ENCODE measurements at places on chromosomes 1 and 21. TPM values are rescaled to one million over a fixed set of nuclear protein-coding genes. Genes with fewer than 3 reads are reported as not detected.
A peak's percentile ranks its signal among the peaks of the same experiment; 100 is the strongest.

DNA sequence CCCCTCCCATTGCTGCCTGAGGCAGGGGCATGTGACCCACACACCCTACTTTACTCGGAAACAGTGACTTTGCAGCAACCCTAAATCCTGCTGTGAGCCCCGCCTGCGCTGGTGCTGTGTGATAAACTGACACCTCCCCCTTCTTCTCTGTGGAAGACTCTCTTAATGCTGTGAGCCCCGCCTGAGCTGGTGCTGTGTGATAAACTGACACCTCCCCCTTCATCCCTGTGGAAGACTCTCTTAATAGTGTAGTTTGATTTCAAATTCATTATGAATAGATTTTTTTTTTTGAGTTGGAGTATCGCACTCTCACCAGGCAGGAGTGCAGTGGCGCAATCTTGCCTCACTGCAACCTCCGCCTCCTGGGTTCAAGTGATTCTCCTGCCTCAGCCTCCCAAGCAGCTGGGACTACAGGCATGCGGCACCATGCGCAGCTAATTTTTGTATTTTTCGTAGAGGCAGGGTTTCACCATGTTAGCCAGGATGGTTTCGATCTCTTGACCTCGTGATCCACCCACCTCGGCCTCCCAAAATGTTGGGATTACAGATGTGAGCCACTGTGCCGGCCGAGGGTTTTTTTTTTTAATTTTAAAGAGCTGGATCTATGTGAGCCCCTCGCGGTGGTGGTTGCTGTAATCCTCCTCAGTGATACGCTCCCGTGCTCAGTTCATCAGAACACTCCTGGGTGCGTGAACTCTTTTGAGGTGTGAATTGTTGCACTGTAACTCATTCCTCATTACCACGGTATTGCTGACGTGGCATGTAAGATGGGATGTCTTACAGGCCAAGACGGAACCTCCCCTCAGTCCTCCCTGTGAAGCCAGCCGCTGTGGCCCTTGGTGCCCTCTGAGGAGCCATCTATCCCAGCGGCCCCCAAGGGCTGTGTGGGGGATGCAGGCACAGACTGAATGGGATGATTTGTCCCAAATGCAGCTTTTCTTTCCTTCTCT, 60.3 kb downstream of the GALNT2 start:
- no peak for DNase-seq
- H3K36me3 ChIP-seq = no peaks in the 10 kb centered on the region
- H3K27ac ChIP-seq = peak overlapping the region; percentile 50
- H3K27me3 ChIP-seq = no peaks in the 10 kb centered on the region
- H3K4me3 ChIP-seq = no peak overlapping the region
- peaks cover 55% of the 10 kb centered on the region for H3K4me1 ChIP-seq

ADAMTS1 gene
- total RNA-seq = 54.2 TPM

DNA sequence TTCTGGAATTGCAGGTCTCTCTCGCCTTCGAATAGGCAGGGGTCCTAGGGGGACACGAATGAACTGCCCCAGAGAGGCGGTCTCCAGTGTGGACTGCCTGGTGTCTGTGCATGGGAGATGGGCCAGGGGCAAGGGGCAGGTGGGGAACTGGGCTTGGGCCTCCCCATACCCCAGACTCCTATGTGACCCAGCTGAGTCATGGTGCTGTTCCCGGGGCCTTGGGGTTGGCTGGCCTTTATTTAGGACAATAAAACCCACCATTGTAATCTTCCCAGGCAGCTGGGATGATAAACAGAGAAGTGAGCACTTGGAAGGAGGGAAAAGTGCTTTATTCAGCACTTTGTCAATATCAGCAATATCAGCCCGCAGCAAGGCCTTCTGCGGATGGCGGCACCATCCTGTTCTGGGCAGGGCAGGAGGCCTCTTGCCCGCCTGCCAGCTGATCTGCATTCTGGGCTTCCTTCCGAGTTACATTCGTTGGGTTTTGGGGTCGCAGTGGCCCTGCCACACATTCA, 209.0 kb upstream of the TMEM51 start:
- no peak overlapping the region for H3K4me3 ChIP-seq
- peaks cover 32% of the 10 kb centered on the region for H3K4me1 ChIP-seq
- peak overlapping the region; percentile 78 for H3K27ac ChIP-seq
- H3K27me3 ChIP-seq = no peaks in the 10 kb centered on the region
- no peaks in the 10 kb centered on the region for H3K36me3 ChIP-seq
- DNase-seq = peak; percentile 54

- no peaks in the 10 kb centered on the region for H3K4me1 ChIP-seq
- DNase-seq = no peak
- H3K27me3 ChIP-seq = peaks cover 29% of the 10 kb centered on the region
- no peak overlapping the region for H3K27ac ChIP-seq
- H3K4me3 ChIP-seq = no peak overlapping the region
- no peaks in the 10 kb centered on the region for H3K36me3 ChIP-seq
Measured at GRCh38 chr1:29682171-29682918, 446.0 kb downstream of the PTPRU start.

TNFSF4 gene
- total RNA-seq = 1.3 TPM

LAD1 gene
- total RNA-seq = 20.1 TPM

NPPB gene
- total RNA-seq = not detected

GRCh38 chr1:151197863-151198253, 494 bp upstream of the PIP5K1A start:
- H3K36me3 ChIP-seq = peaks cover 6% of the 10 kb centered on the region
- DNase-seq = no peak
- peaks cover 44% of the 10 kb centered on the region for H3K4me1 ChIP-seq
- peak overlapping the region; percentile 95 for H3K27ac ChIP-seq

SELP gene
- 27.0 TPM for total RNA-seq

- no peak overlapping the region for H3K4me3 ChIP-seq
- peaks cover 5% of the 10 kb centered on the region for H3K4me1 ChIP-seq
- DNase-seq = no peak
- no peaks in the 10 kb centered on the region for H3K27me3 ChIP-seq
- H3K36me3 ChIP-seq = peaks cover 100% of the 10 kb centered on the region
Measured at GRCh38 chr21:33419538-33420123, 16.4 kb downstream of the IFNGR2 start.

DNA sequence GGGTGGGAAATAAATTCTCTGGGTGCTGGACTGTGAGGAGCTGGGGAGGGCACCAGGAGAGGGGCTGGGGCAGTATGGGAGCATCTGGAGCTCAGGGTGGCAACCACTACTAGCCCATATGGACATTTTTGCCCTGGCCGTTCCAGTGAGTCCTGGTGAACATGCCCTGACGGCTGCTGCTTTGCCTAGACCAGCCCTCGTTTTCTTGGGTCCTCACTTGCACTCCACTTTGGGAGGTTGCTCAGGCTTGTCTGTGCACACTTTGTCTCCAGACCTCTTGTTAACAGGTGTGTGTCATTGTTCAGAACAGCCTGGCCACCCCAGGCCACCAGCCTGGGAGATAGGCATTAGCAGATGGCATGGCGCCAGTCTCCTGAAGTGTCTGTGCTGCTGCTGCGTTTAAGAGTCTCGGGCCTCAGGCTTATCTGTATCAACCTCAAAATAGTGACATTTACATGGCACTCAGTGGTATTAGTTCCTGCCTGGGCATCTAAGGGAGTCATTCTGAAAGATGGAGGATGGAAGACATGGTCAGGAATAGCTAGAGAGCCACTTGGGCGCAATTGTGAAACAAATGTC, 190.5 kb downstream of the PTPRU start:
- no peak overlapping the region for H3K4me3 ChIP-seq
- DNase-seq = no peak
- H3K27ac ChIP-seq = no peak overlapping the region
- H3K27me3 ChIP-seq = no peaks in the 10 kb centered on the region
- H3K36me3 ChIP-seq = no peaks in the 10 kb centered on the region
- H3K4me1 ChIP-seq = no peaks in the 10 kb centered on the region

DNA sequence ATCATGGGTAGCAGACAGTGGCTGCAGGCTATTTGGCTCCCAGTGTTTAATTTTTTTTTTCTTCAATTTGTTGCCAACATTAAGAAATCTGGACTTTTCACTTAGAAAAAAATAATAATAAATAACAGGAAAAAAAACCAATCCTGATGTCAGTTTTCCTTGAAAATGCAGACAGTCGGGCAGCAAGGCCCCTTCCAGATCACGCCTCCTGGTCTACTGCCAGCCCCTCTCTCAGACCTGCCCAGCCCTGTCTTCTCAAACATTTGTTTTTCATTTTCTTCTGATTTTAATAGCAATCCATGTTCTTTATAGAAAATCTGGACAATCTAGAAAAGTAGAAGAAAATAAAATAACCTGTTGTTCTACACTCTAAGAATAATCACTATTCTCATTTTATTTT, 15.5 kb downstream of the IFNGR2 start:
- H3K4me1 ChIP-seq = peaks cover 38% of the 10 kb centered on the region
- H3K4me3 ChIP-seq = no peak overlapping the region
- H3K27me3 ChIP-seq = no peaks in the 10 kb centered on the region
- no peak overlapping the region for H3K27ac ChIP-seq
- H3K36me3 ChIP-seq = peaks cover 99% of the 10 kb centered on the region

DNA sequence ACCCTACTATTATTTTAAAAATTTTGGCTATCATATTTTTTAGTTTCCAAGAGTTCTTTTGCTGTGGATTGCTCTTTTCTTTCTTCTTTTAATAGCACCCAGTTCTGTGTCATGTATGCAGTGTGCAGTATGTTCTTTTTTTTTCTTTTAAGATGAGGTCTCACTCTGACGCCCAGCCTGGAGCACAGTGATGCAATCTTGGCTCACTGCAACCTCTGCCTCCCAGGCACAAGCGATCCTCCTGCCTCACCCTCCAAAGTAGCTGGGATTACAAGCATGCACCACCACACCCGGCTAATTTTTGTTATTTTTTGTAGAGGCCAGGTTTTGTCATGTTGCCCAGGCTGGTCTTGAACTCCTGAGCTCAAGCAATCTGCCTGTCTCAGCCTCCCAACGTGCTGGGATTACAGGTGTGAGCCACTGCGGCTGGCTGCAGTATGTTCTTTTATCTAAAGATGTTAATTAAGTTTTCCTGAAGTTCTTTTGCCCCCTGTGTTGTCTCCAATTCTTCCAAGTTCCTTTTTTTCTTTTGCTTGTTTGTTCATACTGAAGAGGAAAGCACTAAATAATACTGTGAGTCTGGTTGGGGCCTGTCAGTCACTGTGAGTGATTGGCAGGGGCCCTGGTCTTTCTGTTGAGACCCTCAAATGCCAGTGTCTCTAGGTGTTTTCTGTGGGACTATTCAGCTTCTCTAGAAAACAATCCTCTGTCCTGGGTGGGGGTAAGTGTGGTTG, 17.5 kb upstream of the TTC22 start:
- H3K27ac ChIP-seq = no peak overlapping the region
- no peaks in the 10 kb centered on the region for H3K36me3 ChIP-seq
- H3K4me3 ChIP-seq = no peak overlapping the region

GRCh38 chr1:199135901-199136300, 497.1 kb downstream of the PTPRC start:
- H3K36me3 ChIP-seq = no peaks in the 10 kb centered on the region
- H3K27me3 ChIP-seq = no peaks in the 10 kb centered on the region
- H3K27ac ChIP-seq = no peak overlapping the region
- H3K4me3 ChIP-seq = no peak overlapping the region
- DNase-seq = no peak
- no peaks in the 10 kb centered on the region for H3K4me1 ChIP-seq

DNA sequence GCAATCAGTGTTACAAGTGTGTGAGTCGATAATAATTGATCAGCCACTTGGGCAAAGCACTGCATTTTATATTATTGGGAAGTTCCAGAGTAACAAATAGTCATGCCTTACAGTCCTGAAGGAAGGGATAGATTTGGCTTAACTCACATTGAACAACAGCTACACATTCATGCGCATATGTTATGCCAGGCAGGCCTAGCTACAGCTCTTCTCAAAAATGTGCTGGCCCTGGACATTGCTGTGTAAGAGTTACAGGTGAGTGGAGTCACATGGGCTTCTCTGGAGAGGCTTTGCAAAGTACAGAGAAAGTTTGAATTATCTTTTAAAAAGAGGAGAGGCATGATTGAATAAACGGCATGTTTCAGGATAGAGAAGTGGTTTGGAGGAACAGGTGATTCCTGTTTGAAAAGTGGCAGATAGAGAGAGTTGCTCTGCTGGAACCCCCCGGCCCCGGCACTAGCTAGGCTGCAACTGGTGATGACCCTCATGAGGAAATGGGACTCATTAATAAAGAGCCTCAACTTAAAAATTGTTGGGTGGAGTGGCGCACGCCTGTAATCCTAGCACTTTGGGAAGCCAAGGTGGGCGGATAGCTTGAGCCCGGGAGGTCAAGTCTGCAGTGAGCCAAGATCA, 200.6 kb downstream of the CRB1 start:
- H3K27ac ChIP-seq = no peak overlapping the region
- no peak for DNase-seq
- no peaks in the 10 kb centered on the region for H3K36me3 ChIP-seq
- no peak overlapping the region for H3K4me3 ChIP-seq
- H3K4me1 ChIP-seq = peaks cover 7% of the 10 kb centered on the region

DNA sequence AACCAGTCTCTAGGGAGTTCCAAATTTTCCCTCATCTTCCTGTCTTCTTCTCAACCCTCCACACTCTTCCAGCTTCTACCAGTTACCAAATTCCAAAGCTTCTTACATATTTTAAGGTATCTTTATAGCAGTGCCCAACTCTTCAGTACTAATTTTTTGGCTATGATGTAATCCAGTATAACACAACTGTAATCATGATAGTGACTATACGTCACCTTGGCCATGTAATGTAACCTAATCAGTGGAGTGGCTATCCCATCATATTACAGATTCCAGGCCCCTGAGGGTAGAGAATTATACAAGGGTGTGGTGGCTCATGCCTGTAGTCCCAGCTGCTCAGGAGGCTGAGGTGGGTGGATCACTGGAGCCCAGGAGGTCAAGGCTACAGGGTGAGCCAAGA, 143.2 kb downstream of the CLEC20A start:
- DNase-seq = no peak
- H3K36me3 ChIP-seq = no peaks in the 10 kb centered on the region
- H3K4me1 ChIP-seq = no peaks in the 10 kb centered on the region
- H3K27ac ChIP-seq = no peak overlapping the region

GRCh38 chr1:43440358-43440757, 13.4 kb downstream of the HYI start:
- no peaks in the 10 kb centered on the region for H3K36me3 ChIP-seq
- H3K27ac ChIP-seq = no peak overlapping the region
- no peaks in the 10 kb centered on the region for H3K4me1 ChIP-seq
- H3K27me3 ChIP-seq = no peaks in the 10 kb centered on the region
